Substantia nigra (tissue), 51 donors: ENCODE measurements at places on chromosomes 5 and 9.

GRCh38 chr9:110455860-110456259, 118.2 kb upstream of the TXNDC8 start:
- DNase-seq: no peak

GRCh38 chr9:106961623-106962022, 98.7 kb downstream of the ZNF462 start:
- no peak for DNase-seq

- no peak for DNase-seq
These were observed 158.3 kb downstream of the TSSK1B start for GRCh38 chr5:113276493-113276892.

DNA sequence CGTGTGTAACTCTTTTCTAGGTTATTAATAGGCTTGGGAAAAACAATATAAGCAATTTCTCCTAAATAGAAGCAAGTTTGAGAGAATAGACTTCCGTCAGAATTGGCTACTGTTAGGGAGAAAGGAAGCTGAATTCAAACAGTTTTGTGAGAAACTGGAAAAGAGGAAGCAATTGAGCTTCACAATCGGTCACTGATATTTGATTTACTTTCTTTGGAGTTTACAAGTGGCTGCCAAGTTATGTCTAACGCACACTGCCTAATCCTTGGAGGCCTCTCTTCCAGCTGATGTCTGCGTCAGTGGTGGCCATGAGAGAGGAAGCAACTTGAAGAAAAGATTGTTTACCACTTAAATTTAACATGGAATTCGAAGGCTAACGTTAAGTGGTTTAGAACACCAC, 319.5 kb downstream of the ADGRV1 start:
- DNase-seq: no peak

- DNase-seq: no peak
These were observed 64.6 kb upstream of the HAND1 start for GRCh38 chr5:154542581-154542980.

DNA sequence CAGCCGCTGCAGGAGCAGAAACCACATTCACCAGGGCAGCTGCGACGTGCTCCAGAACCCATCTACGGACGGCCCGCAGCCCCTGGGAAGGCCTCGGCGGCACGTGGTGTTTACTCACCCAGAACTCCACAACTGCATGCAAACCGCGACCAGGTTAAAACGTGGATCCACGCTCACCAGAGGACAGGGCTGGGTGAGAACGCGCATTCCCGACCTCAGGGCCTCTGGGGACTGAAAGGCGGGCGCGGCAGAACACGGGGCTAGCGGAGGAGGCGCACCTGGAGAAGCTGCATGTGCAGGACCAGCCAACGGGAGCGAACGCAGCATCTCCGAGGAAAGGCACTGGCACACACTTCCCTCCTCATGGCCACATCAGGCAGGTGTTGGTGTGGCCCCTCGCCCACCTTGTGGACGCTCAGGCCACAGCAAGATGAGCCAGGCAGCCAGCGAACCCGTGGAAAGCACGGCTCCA, 24.0 kb upstream of the CAMSAP1 start:
- no peak for DNase-seq

GRCh38 chr5:56985936-56986625, 34.2 kb upstream of the MIER3 start:
- no peak for DNase-seq

GRCh38 chr5:3412146-3412545, 183.5 kb upstream of the IRX1 start:
- DNase-seq: no peak

DNA sequence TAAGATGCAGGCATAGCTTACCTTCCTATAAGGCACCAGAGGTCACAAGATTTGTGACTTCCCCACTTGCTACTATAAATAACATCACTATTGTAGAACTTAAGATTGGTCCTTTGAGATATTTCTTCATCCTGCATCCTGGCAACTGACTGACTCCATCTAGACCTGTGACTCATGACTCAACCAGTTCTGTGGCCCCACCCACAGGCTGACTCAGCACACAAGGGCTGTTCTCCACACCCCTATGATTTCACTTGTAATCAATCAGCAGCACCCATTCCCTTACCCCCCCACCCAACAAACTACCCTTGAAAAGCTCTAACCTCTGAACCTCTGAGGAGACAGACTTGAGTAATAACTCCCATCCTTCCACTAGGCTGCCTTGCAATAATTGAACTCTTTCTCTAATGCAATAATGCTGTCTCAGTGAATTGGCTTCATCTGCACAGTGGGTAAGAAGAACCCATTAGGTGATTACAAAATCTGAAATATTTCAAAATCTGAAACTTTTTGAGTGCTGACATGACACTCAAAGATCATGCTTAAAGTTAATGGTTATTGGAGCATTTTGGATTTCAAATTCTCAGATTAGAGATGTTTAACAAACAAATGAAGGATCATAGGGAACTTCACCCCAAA, 296.7 kb downstream of the ARL15 start:
- DNase-seq: no peak

DNA sequence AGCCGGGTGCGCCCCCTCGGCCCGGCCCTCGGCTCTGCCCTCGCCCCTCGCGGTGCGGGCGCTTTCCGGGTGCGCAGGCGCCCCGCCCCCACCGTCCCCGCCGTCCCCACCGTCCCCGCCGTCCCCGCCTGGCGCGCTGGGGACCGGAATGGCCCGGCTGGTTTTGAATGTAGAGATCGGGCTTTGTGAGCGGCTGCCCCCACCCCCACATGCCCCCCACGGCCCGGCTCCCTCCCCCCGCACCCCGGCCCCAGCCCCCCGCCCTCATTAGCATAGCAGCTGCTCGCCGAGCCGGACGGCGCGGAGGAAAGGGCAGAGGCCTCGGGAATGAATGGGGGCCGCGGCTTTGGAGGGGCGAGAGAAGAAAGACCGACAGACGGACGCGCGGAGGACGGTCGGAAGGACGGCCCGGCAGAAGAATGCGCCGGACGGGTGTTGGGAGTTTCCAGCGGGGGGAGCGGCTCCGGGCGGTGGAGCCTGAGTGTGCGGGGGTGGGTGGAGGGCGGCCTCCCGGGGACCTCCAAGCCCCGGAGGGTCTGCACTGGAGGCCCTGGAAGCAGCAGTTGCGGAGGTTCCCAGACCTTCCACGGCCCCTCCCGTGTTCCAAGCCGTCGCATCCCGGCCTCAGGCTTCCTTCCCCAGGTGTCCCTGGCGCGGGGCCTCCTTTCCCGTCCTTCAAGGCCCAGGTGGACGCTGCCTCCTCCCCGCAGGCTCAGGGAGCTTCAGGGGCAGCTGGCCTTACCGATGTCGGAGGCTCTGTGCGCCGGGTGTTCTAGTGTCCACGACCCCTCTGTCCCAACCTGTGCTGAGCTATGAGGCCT, 6.0 kb downstream of the NRARP start:
- DNase-seq: no peak

GRCh38 chr9:7147121-7148090, 389.6 kb downstream of the KDM4C start:
- no peak for DNase-seq

- DNase-seq: no peak
These were observed 436.3 kb upstream of the PAPPA start for GRCh38 chr9:115717298-115717697.

GRCh38 chr5:111412593-111412992, 99.7 kb downstream of the STARD4 start:
- no peak for DNase-seq

- DNase-seq: no peak
These were observed 85.7 kb downstream of the PTPDC1 start for GRCh38 chr9:94169968-94170367.

- peak; percentile 37 for DNase-seq
These were observed 240.3 kb downstream of the FANCC start for GRCh38 chr9:95077053-95077765.

- no peak for DNase-seq
These were observed 12.0 kb upstream of the THG1L start for GRCh38 chr5:157719245-157719644.

- no peak for DNase-seq
These were observed 503.8 kb downstream of the IRX1 start for GRCh38 chr5:4099386-4099785.

DNA sequence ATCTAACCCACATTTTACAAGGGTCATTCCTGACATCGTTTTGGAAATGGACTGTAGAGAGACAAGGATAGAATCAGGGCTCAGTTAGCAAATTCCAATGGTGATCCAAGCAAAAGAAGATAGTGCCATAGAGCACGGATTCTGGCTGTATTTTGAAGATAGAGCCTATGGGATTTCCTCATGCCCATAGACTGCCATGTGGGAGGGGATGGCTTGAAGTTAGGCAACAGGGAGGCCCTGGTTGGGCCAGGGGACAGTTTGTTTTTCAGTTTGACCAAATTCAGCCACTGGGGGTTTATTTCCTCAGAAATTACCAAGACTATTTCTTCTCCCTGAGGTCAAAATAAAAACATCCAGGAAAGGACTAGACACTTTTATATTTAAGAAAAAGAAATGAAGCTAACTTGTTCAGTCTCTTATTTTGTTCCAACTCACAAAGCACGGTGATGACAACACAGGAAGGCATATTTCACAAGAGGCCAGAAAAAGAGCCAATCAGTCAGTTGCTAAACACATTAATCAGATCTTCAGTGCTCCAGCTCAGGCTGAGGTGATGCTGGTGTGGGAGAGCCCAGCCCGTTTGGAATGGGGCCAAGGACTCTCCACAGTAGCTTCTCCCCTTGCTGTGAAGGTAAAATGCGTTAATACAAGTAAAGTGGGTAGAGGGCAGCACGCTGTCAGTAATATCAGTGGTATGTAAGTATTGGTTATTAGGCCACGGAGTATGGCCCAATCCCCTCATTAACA, 4.4 kb upstream of the DCTN4 start:
- DNase-seq: no peak

DNA sequence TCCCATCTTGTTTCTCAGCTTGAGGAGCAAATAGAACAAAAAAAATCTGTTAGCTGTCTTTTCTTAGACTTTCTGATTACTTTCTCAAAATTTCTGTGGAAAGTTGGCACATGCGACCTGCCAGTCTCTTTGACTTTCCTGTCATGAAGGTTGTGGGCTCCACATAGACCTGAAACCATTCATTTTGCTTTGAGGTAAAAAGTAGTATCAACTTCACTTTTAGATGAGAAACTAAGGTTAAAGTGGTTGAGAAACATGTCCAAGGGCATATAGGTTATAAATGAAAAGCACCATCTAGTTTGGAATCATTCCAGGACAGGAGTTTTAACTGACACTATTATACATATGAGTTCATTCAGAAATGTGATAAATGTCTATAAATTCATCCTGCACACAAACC, 42.7 kb downstream of the ST8SIA4 start:
- DNase-seq: no peak

- no peak for DNase-seq
These were observed 22.1 kb upstream of the SLC25A51 start for GRCh38 chr9:37925786-37926736.

GRCh38 chr9:9792144-9792857, 820.5 kb downstream of the PTPRD start:
- no peak for DNase-seq

DNA sequence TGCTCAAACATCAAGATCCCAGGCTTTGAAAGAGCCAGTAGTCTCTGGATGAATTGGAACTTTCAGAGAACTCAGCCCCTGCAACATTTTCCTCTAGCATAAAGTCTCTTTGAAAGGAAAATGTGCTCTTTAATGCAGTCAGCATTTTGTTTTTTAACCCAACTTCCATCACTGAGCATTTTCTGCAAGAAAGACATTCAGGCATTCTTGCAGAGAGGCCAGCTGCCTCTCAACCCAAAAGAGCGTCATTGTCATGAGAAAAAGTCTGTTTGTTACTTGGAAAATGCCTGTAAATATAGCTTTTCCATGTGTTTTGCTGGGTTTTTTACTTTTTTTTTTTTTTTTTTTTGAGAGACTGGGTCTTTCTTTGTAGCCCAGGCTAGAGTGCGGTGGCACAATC, 225.0 kb downstream of the ADAMTSL1 start:
- no peak for DNase-seq

DNA sequence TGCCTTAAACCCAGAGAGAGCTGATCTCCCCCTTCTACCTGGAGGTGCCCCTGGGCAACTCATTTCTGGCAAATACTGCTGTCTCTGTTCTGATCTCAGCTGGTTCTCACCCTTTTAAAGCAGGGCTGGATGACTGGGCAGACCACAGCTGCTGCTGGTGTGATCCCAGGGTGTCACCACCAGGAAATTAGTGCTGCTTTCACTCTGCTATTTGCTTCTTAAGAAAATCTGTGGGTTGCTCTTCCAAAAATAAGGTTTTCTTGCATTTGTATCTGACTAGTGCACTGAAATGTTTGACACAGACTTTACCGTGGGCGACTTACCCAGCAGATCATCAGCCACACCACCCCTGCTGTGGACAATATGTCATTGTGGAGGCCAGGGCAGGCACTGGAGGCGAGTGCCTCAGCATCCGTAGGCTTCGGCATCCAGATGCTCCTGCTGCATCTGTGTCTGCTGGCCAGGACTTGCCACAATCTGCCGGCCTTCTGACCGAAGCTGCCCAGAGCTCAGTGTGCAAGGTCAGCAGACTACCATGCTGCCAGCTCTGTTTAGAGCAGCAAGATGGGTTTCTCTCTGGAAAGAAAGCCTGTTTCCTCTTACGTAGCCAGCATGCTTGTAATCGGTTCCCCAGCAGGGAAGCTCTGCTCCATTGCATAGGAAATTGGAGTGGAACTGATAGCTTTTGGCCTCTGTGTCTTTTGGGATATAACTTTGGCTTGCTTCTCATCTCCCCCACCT, 13.6 kb downstream of the ARHGAP26 start:
- no peak for DNase-seq

- DNase-seq: no peak
These were observed 660 bp downstream of the SPAAR start for GRCh38 chr9:35909687-35910612.

- no peak for DNase-seq
These were observed 16.0 kb upstream of the TMEM171 start for GRCh38 chr5:73104326-73104725.

DNA sequence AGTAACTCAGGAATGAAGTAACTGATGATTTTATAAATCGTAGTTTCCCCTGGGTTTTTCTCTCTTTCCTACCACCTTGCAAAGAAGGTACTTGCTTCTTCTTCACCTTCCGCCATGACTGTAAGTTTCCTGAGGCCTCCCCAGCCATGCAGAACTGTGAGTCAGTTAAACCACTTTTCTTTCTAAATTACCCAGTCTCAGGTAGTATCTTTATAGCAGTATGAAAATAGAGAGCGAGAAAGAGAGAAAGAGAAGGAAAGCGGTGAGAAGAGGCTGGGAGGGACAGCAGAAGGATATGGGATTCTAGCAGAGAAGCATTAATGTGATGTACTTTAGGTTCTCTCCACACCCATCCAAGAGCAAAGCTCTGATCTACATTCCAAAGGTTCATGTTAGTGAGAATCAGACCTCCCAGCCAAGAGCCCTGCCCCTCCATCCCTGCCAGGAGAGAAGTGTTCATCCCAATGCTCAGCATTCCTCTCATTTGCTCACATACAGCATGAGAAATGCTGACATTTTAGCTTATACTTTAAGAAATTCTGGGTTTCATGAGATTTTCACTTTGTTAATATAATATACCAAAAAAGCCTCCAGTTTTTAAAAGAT, 185.0 kb upstream of the PTGER4 start:
- DNase-seq: no peak

- no peak for DNase-seq
These were observed 455 bp downstream of the KIF20A start for GRCh38 chr5:138179277-138179857.

DNA sequence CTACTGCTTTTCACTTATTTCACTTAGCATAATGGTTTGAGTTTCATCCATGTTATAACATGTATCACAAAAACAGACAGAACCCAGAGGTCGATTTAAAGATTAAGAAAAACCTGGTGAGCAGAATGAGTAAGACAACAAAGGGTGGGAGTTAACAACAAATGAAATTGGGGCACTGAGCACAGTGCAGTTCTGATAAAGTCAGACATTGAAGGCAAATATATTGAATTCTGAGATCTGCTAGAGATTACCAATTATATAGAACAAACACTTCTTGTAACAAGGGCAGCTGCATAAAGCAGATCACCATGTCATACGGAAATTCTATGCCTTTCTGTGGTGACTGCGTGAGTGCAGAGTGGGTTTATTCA, 517.3 kb upstream of the RORB start:
- no peak for DNase-seq
